ENCODE measurements at places on chromosomes 12 and 14. TPM values are rescaled to one million over a fixed set of nuclear protein-coding genes. Genes with fewer than 3 reads are reported as not detected.

The CACNA2D4 gene
- total RNA-seq = 0.27 TPM

The HOXC9 gene
- 0.65 TPM for total RNA-seq

The LAG3 gene
- total RNA-seq = 0.16 TPM

The FLRT2 gene
- total RNA-seq = 72.3 TPM

The CISTR gene
- not detected for total RNA-seq

The CPNE6 gene
- total RNA-seq = not detected

The KRT86 gene
- total RNA-seq = not detected

The WSB2 gene
- total RNA-seq = 32.9 TPM

The CCNB1IP1 gene
- total RNA-seq = 38.6 TPM

The TMEM121 gene
- total RNA-seq = 6.7 TPM

GRCh38 chr12:27531896-27532295 is 7.9 kb downstream of the PPFIBP1 start:
- DNase-seq = no peak

GRCh38 chr12:50024805-50025186 is 498 bp downstream of the RACGAP1 start:
- no peak for DNase-seq

- peak; percentile 20 for DNase-seq
Observed at GRCh38 chr12:59036973-59037762, 116.9 kb upstream of the LRIG3 start.

- DNase-seq = no peak
Observed at GRCh38 chr12:45575417-45575816, 154.1 kb upstream of the ARID2 start.

GRCh38 chr12:48197549-48197970 is 5.5 kb downstream of the OR10AD1 start:
- DNase-seq = peak; percentile 33

GRCh38 chr14:93797071-93797470 is 8.8 kb upstream of the PRIMA1 start:
- DNase-seq = no peak

DNA sequence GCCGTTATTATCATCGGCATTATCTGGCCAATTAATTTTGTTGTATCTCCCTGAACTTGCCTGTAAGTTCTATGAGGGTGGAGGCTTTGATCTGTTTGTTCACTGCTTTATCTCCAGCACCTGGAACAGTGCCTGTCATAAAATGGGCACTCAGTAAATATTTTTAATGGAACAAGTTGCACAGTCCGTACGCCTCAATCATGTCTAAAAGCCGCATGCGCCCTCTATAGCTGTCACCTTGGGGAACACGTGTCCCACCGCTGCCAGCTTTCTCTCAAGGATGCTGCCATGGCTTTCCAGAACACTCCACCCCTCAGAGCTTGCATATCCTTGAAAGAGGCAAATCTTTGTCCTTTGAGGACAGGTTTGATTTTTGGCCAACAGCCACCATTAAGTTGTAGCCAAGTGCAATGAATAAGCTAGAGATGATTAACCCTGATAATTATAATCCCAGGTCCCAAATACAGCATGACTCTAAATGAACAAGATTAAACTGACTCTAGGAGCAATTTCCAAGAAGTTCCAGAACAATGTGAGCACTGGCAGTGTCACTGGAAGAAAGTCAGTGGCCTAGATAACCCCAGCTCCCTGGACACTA is 55.1 kb downstream of the ERH start:
- peak; percentile 51 for DNase-seq

GRCh38 chr12:54984658-54985376 is at the start of gene TESPA1:
Gene TESPA1, minus strand, starts transcription at chr12:54984762. Its CDS starts 10,200 bp downstream, at chr12:54974562.
- DNase-seq = no peak

DNA sequence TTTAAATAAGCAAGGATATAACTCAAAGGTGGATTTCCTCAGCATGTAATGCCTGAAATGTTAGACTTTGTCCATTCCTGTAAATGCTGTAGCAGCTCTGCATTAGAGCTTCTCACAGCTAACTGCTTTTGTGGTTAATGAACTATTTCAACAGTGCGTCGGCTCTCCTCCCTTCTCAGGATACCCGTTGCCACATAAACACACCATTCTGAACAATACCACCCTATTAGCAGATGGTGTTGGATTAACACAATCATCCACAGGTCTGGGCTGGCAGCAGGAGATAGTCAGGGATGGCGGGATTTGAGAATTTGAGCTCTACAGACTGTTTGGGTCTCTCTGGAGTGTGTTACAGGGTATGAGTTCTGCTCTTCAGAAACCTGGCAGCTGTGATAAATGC is 33.5 kb upstream of the C12orf42 start:
- DNase-seq = no peak

GRCh38 chr12:119870457-119870856 is 6.7 kb downstream of the CIT start:
- DNase-seq = peak; percentile 63

- no peak for DNase-seq
Observed at GRCh38 chr14:105369653-105370040, 28.7 kb upstream of the TEX22 start.

DNA sequence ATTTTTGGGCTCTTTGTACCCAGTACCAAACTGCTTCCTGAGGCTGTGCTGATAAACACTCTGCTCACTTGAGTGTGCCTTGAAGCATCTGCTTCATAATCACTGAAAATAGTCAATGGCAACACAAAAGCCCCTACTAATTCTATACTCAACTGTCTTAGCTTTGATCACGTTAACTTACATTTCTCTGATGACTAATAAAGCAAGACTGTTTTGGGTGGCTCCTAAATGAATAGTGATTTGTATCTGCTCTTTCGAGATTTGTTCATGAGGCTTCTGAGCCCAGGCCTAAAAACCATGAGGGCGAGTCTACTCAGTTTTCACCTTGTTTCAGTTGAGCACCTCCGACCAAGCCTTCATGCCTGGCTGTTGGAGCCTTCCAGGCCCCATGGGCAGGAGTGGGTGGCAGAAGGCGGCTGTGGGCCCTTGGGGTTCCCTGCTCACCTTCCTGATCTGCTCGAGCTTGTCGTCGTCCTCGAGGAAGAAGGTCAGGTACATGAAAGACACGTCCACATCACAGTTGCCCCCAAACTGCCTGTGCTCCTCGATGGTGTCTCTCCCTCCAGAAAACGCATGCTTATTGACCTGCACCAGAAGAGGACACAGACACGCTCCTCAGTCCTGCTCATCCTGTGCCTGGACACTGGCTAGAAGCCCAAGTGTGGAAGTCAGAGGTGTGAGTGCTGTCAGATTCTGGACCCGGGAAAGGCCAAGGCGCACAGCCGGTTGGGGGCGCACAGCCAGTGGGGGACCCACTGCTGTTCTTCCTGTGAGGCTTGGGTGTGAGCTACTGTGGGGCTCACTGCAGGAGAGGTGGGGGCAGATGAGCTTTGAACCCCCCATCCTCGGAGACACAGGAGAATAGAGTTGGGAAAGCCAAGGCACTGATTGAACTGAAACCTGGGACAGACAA is 13.7 kb downstream of the SLC25A47 start:
- DNase-seq = no peak

GRCh38 chr14:24086193-24086955 is 7.7 kb upstream of the PCK2 start:
- DNase-seq = no peak

DNA sequence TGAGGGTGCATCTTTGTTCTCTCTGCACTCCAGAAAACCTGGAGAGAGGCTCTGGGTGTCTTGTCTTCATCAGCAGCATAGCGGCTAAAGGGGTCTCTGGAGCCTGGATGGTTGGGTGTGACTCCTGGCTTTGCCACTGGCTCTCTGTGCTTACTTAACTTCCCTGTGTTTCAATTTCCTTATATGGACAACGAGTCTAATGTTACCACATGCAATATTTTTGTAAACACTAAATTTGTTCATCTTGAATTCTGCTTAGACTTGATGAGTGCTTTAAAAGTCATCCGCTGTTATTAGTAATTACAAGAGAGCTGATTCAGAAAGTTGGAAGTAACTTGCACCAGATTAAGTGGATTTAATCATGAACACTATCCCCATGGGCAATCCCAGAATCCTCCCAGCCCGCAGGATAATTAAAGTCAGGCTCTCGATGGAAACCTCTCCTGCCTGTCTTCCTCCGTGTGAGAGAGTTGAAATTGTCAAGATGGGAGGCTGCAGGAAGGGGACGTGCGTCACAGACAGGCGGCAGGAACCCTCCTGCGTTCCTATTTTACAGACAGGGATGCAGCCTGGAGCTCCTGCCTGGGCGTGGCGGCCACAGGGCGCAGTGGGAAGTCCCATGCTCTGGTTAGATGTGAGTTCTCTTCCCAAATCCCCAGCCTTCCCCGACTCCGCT is 201.2 kb downstream of the TTC8 start:
- DNase-seq = peak; percentile 52

- DNase-seq = peak; percentile 80
Observed at GRCh38 chr12:47156167-47156736, 76.5 kb upstream of the AMIGO2 start.

DNA sequence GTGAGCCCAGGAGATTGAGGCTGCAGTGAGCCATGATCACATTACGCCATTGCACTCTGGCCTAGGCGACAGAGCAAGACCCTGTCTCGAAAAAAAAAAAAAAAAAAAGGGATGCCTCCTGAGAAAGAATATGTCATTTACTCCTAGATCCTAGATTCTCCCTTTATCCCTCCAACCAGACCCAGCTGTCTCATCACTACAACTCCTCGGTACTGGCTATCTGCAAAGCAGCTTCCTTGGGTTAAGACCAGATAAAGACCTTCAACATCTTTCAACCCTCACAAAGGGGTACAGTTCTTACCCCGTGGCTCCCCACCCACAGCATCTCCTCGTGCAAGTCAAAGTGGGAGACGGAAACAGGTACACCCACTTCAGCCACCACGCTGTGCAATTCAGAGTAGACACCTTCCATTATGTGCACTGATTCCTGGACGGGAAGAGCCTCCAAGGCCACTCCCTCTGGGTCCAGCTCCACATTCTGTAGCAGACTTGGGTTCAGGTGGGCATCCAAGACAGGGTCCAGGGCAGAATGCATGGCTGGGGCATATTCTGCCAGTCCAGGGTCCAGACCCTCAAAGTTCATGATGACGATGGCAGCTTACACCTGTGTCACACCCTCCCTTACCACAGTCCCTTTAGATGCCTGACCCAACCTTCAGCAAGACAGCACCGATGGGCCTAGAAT is 1.1 kb downstream of the PAN2 start:
- DNase-seq = no peak

DNA sequence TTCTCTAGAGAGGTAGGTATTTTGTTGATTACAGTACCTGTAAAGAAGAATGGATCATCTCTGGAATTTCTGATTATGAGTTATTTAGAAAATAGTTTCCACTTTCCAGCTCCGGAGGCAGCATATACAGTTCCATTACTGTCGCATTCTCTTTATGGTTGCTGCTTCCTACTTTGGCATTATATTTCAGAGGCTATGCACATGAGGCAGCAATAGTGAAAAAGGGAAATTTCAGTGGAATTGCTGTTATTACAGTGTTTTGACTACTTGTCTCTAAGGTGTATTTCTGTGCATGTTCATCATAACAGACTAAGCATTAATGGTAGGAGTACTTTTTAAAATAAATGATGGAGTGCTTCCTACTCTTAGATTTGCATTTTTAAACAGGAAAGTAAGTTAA is 10.2 kb downstream of the GNG2 start:
- no peak for DNase-seq

Data from fibroblast of the aortic adventitia (primary cell).